Hematopoietic multipotent progenitor cell treated with erythropoietin and hydrocortisone succinate and interleukin-3 and kit ligand, for 6 days (in vitro differentiated cells): ENCODE measurements at places on chromosomes 7 and 10.
A peak's percentile ranks its signal among the peaks of the same experiment; 100 is the strongest.

GRCh38 chr7:25478925-25479324 is 250.6 kb upstream of the NPVF start:
- DNase-seq: no peak

DNA sequence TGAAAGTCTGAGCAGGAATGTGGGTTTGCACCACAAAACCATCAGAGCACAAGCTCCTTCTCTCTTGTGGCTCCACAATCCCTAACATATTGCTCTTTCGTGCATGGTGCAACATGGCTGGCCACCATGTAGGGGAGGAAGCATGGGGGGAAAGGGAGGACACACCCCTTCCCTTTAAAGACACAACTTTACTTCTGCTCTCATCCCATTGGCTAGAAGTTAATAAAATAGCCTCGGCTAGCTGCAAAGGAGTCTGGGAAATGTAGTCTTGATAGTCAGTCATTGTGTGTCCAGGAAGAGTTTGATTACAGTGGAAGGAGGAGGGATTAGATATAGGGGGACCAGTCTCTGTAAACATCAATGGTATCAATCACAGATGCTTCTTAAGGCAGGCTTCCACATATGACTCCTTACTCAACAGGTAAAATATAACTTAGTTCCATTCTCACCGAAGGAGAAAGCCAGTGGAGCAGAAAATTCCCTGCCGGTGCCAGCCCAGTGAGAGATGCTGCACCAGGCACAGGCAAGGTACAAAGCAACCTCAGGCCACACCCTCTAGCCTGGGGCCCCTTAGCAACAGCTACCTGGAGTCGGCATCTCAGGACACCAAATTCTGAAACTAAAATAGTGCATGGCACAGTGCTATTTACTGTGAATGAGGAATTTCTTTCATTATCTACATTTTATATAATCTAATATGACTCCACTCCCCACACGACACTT is 124.7 kb upstream of the CTBP2 start:
- DNase-seq: peak; percentile 9

GRCh38 chr7:151246851-151247580 is 1.5 kb downstream of the SMARCD3 start:
- DNase-seq: no peak

GRCh38 chr7:36851382-36851781 is 127.1 kb upstream of the AOAH start:
- DNase-seq: no peak

DNA sequence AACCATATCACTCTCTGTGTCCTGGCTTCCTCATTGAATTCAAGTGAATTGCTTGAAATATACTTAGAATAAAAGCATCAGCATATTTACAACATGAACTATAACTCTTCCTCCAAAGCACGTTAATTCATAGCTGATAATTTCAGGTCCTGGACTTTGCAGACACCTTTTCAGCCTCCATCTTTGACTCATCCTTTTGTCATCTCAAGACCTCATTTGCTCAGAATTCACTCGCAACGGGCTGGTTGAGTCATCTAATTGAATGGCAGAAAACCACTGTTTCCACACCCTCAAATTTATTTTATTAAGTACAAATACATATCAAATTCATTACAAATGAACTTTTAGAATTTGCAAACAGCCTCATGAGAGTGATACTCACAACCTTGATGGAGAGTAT is 545.7 kb downstream of the GATA3 start:
- DNase-seq: no peak

- no peak for DNase-seq
Measured at GRCh38 chr7:28364082-28364481, 48.2 kb upstream of the CREB5 start.

DNA sequence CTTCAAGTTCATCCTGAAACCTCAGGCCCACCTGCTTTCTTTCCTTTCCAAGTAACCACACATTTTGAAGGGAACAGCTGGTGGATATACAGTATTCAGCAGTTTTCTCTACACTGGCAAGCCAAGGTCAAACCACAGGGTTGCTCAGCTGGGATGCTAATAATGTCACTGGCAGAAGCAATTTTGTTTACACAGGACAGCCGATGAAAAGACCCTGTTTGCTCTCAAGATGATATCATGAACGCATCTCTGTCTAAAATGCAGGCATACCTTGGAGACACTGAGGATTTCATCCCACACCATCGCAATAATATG is 186.2 kb downstream of the USP6NL start:
- no peak for DNase-seq

DNA sequence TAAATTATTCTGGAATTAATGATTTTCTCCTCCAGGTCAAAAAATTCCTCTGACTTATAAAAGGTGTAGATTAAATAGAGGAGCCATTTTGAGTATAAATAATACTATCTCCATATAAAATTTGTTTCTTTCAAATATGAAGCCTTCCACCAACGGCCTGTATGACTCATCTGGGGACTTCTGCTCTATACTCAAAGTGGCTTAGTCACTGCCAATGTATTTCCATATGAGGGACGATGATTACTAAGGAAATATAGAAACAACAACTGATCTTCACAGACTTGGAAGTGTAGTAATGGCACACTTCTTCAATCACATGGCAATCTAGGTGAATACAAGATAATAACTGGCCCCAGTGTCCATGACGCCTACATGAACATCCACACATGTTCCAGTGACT is 335.6 kb upstream of the HGF start:
- DNase-seq: peak; percentile 1

- DNase-seq: peak; percentile 7
Measured at GRCh38 chr7:95545007-95545615, 51.2 kb downstream of the PDK4 start.

GRCh38 chr10:113225364-113225763 is 275.3 kb downstream of the TCF7L2 start:
- no peak for DNase-seq

DNA sequence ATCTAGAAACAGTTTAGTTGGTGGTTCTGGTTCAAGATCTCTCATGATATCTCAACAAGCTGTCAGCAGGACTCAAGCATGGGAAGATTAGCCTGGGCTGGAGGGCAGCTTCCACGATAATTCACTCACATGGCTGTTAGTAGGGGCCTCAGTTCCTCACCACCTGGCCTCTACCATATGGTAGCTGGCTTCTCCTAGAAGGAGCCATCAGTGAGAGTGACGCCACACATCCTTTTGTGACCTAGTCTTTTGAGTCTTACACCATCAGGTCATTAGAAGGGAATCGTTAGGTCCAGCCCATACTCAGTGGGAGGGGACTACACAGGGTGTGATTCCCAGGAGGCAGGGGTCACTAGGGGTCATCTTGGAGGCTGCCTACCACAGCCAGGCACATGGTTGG is 239.3 kb upstream of the PLPP4 start:
- DNase-seq: no peak

DNA sequence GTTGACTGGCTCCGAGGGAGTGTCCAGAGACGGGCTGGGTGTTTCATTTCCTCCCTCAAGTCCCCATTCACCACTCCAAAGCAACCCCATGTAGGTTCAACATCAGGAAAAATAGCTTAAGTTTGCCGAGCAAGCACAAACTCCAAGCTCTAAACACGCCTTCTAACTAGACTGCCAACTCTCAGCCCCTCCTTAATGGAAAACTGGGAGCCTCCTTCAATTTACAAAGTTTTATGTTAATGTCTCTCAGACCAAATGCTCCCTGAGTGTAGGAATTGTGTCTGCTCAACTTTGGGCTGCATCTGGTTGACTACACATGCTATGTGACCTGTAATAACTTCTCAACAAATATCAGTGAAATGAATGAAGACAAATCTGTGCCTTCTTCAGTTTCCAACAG is 87.5 kb downstream of the FAM204A start:
- no peak for DNase-seq

DNA sequence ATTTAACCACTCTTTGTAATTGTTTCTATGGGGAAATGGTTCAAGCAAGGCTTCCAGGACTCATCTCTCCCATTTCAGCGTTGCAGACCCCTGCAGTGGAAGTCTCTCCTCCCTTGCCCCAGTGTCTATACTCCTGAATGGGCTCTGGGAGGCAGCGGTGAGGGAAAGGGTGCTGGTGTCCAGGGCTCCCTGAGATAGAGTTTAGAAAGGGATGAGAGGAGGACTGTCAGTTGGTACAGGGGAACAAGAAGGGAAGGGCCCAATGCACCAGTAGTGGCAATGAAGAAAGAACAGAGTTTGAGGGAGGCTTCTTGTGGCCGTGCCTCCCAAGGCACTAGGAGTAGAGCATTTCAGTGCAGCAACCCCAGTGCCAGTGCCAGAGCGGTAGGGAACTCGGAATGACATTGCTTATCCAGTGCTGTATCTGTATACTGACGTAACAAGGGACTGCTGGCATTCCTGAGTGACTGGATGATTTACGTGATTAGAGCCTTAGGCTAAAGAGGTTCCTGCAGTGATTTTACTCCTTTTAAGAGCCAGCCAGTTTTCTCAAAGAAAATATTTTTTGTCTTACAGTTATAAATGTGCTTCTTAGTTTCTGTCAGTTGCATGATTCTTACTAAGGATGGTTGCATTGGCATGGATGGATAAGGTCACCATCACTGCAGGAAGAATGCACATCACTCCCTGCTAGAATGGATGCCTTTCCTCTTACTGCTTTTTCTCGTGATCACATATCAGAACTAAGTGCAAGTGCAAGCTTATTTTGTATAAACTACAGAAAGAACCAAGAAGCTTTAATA is 28.0 kb downstream of the PRPF18 start:
- no peak for DNase-seq

GRCh38 chr10:128210215-128211063 is 84.2 kb upstream of the MKI67 start:
- peak; percentile 59 for DNase-seq

DNA sequence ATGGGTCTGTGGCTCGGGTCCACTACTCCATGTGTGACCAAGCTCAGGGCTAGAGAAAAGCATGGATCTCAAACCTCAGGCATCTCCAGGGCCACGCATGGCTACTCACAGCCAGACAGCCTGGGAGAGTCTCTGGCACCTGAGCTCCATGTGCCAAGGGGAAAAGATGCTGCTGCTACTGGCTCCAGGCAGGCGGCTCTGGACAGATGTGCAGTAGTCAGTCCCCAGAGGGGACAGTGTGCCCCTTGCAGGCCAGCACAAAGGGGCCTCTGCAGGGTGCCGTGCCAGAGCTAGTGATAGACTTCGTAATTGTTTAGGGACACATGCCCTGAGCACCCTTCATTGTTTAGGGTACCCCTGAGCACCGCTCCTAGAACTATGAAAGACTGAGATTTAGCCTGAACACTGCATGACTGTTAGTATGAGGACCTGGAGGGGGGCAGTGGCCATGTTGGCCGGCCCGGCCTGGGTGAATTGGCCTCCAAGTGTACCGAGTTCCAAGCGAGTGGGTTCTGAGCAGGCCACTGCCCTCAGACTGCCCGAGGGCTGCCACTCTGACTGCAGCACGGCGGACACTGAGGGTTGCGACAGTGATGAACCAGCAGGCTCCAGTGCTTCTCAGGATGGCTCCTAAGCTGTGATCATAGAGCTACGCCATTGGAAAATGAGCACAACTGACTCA is 80.7 kb downstream of the TCERG1L start:
- DNase-seq: no peak

DNA sequence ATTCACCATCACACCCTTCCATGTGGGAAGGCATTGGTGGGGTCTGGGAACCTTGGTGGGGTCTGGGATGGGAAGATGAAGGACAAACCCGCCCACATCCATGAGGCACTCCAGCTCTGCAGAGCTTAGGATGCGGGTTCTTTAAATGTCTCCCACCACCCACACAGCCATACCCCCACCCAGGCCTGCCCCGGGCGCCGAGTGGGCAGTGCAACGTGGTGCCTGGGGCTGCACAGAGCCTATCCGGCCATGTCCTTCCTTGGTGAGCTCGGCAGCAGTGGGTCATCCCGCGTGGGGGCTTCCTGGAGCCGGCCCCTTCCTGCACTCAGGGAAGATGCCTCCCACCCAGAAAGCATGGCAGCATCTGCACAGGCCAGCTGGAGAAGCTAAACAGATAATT is 163.5 kb upstream of the TCERG1L start:
- DNase-seq: no peak

DNA sequence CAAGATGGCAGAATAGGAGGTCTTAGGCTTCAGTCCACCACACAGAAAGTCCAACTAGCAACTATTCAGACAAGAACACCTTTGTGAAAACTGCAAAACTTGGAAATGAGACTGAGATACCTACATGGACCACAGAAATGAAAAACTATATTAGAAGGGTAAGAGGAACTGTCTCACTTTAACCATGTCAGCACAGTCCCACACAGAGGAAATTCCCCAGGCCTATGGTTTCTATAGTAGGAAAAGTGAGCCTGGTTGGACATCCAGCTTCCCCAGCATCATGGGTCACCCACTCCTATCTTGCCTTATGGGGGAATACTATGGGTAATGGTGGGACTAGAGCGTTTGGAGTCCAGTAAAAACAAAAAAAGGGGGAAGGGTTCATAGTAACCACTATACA is 38.8 kb upstream of the CDK6 start:
- no peak for DNase-seq

DNA sequence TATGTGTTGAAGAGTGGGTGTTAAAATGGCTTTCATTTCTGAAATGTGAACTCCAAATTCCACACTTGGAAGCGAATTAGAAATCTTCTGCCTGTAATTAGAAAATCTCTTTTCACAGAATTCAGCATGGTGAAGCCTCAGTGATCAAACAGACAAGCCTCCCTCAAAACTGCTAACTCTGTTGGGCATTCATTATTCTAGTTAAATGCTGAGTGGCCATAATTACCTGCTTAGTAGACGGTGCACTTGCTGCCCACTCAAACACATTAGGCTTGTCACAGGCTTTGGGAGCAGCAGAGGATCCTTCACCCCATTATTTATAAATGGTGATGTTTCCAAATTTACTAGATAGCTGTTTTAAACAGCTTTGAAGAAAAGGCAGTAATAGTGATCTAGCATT is 177.2 kb upstream of the PCLO start:
- DNase-seq: no peak

- no peak for DNase-seq
Measured at GRCh38 chr10:13594641-13595040, 7.9 kb downstream of the PRPF18 start.

- no peak for DNase-seq
Measured at GRCh38 chr10:116683166-116683565, 59.2 kb downstream of the HSPA12A start.

GRCh38 chr7:98369726-98370125 is 31.2 kb downstream of the BAIAP2L1 start:
- no peak for DNase-seq

DNA sequence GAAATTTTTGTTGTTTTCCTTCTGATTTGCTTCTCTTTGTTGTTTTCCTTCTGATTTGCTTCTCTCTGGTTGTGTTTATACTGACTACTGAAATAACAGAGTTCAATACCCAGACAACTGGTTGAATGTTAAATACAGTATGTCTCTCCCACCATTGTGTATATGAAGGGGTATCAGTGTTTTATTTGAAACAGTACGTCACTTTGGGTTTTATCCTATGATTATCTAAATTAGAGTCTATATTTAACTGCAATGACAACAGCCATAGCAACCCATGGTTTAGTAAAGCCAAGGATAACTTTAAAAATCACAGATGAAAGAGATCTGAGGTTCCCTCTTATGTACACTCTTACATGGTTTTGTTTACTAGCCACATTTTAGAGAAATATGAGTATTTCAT is 141.3 kb downstream of the GNAT3 start:
- no peak for DNase-seq

- DNase-seq: peak; percentile 72
Measured at GRCh38 chr7:2530071-2530987, 10.8 kb downstream of the LFNG start.

- peak; percentile 58 for DNase-seq
Measured at GRCh38 chr7:157395206-157395605, 58.4 kb downstream of the DNAJB6 start.
